ENCODE measurements at places on chromosomes 1 and 21.
A peak's percentile ranks its signal among the peaks of the same experiment; 100 is the strongest.

- DNase-seq = no peak
Measured at GRCh38 chr1:95793893-95794292, 559.9 kb downstream of the RWDD3 start.

DNA sequence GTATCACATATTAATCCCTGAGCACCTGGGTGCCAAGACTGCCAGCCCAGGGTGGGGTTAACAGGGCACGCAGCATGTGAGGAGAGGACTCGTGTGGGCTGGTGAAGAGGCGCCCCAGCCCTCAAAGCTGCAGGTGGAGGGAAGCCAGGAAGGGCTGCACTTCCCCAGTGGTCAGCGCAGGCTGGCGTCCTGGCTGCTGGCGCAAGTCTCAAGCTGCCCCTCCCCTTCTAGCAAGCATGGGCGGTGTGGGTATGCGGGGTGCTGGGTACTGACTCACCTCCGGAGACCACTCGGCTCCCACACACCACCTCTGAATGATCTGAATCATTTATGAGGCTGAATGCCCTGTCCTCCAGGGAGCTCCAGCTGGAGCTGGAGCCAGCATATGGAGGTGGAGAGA is 44.0 kb downstream of the EIF2D start:
- DNase-seq = no peak

- DNase-seq = peak; percentile 54
Measured at GRCh38 chr1:206769304-206769731, 1.3 kb upstream of the IL19 start.

DNA sequence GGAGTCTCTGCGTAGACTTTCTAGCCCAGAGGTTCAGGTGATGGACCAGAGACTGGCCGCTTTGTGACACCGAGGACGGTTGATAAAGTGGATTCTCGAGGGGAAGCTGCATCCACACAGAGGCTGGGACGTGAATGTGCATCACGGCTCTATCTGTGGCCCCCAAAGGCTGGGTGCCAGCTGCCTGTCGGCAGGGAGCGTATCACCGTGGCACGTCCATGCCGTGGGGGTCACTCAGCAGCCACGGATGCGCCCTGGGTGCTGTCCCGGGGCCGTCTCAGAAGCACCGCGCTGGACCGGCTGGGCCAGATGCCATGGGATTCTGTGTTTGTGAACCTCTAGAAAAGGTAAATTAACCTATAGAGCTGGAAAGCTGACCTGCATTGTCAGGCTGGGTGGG is 57.2 kb upstream of the TRAPPC10 start:
- DNase-seq = no peak

GRCh38 chr21:32813265-32813903 is 41.8 kb upstream of the PAXBP1 start:
- no peak for DNase-seq

GRCh38 chr1:10253755-10254154 is 43.4 kb downstream of the KIF1B start:
- DNase-seq = no peak

DNA sequence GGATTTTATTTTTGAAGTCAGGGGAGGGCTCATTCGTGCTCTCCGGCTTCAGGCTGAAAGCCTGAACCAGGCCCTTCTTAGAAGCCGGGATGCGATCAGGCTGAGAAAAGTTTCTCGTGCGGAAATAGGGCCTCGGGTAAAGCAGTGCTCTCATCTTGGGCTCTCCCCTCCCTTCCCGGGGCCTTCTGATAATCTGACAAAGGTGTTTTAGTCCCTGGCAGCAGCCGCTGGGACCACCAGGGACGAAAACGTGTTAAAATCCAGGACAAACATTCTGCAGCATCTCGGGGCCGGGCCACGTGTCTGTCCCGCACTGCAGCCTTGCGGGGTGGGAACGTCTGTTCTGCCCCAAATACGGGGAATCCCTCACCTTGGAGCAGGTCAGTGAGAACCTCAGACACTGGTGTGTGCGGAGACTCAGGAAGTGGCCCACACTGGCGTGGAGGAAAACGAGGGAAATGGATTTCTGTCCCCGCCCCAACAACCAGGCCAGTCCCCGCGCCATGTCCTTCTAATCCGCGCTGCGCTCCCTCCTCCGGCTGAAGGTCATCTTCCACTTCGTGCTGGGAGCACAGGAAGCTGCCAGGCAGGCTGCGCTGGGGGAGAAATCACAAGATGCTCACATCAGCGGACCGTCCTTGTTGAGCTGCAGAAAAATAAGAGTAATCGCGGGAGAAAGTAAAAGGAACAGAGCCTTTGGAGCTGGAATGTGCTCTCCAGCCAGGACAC is 16.6 kb upstream of the AJAP1 start:
- no peak for DNase-seq

GRCh38 chr21:39118061-39118460 is 65.2 kb downstream of the PSMG1 start:
- DNase-seq = no peak

DNA sequence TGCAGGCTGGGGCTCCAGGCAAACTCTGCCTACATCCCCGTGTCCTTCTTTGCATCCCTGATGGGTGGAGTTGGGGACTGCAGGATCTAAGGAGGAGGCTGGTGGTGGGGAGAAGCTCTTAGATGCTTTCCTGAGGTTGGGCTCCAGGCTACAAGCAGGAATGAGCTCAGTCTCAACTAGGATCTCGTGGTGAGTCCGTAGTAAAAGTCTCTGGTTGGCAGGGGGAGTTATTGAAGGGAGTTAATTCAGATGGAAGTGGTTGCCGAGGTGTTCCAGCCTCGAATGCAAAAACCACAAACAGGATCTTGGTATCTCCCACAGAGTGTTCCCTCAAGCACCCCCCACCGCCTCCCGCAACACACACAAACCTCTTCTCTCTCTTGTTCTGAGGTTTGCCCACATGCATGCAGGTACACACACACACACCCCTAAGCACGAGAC is 35.0 kb downstream of the TMCC2 start:
- no peak for DNase-seq

GRCh38 chr1:34900775-34901502 is 28.5 kb downstream of the DLGAP3 start:
- DNase-seq = no peak

GRCh38 chr1:98427664-98428063 is 233.9 kb upstream of the SNX7 start:
- no peak for DNase-seq

- DNase-seq = no peak
Measured at GRCh38 chr21:42496839-42497202, 797 bp upstream of the RSPH1 start.

GRCh38 chr1:17189632-17189990 is 15.3 kb upstream of the PADI1 start:
- no peak for DNase-seq

DNA sequence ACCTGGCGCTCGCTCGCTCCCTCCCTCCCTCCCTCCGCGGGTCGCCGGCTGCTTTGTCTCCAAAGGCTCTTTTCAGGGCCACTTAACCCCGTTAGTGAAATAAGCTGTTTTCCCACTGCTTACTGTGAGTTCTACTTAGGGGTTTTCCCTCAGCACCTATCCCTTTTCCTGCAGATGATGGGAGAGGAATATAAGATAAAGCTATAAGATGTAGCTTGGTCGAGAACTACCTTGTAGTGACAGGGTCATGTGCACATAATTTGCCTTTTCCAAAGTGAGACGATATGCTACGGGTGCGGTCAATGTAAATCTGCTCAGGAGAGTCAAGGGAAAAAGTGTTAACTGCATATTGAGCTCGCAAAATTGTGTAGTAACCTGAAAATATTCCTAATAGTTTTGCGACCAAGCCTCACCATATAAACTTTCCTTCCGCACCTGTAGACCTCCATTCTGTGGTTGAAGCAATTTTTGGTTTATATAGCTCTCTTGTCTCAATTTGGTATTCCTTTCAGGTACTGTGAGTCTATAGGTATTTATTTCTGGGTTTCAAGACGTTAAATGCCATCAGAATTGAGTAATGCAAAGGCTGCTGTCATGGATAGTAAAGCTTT is 55.8 kb upstream of the BOLA1 start:
- DNase-seq = no peak

GRCh38 chr1:162133566-162133965 is 64.1 kb downstream of the NOS1AP start:
- no peak for DNase-seq

GRCh38 chr1:206003854-206004800 is 932 bp upstream of the RAB7B start:
- DNase-seq = no peak

- DNase-seq = no peak
Measured at GRCh38 chr21:32233722-32234301, 45.0 kb downstream of the MIS18A start.

GRCh38 chr1:1441002-1441888 is 5.8 kb downstream of the VWA1 start:
- DNase-seq = peak; percentile 51

DNA sequence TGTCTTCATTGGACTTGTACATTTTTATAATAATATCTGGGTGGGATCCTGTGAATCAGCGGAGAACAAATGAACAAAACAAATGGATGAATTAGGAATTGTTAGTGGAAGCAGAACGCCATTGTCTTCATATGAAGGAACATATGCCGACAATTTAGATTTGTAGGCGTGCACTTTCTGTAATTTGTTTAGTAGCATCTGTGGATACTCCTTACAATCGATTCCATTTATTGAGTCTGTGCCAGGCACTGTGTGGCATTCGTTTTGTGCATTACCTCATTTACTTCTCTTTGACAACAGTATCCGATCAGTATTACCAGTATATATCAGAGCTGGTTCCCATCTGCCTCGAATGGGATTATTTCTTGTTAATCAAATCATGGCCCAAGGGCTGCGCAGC is 61.9 kb downstream of the PRDM2 start:
- no peak for DNase-seq

DNA sequence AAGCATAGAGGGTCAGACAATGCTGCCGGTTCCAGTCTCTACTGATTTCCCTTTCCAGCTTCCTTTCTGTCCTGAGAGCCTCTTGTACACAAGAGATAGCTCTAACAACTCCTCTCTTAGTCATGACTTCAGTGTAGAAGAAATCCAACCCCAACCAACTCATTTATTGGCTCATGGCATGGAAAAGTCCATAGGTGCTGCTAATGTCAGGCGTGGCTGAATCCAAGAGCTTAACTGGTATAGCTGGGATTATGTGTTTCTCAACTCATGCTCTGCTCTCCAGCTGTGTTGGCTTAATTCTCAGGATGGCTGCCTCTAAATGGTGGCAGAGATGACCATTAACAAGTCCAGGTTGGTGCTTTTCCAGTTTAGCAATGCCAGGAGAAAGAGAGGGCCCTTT is 12.4 kb upstream of the THRAP3 start:
- no peak for DNase-seq

GRCh38 chr1:222454782-222455181 is 93.1 kb downstream of the HHIPL2 start:
- no peak for DNase-seq

DNA sequence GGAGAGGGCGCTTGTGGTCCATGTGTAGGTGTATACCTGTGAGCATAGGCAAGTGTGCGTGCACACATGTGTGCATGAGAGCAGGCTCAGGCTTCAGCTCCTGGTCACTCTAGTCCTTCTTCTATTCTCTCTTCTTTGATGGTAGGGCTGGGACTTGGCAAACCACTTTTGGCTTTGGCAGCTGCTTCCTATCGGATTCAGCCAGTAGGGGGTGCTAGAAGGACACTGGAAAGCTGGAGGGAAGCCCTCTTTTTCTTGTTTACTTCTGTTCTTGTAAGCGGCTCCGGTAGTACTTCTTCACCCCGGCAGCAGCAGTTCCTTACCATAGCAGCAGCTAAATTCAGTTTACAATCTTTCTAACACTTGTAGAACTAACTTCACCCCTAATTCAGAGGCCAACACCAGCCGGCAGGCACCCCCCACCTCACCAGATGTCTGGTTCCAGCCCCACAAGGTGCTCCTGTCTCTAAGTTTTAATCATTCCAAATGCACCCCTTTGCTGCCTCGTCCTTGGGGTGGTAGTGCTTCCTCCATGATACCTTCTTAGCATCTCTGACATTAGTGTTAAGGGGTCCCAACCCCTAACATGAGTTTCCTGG is 25.1 kb downstream of the NENF start:
- peak; percentile 60 for DNase-seq

- DNase-seq = no peak
Measured at GRCh38 chr1:101532377-101532776, 295.6 kb downstream of the S1PR1 start.

- DNase-seq = no peak
Measured at GRCh38 chr1:117555806-117556205, 50.0 kb upstream of the TENT5C start.

- DNase-seq = no peak
Measured at GRCh38 chr1:59383963-59384362, 87.1 kb downstream of the FGGY start.

DNA sequence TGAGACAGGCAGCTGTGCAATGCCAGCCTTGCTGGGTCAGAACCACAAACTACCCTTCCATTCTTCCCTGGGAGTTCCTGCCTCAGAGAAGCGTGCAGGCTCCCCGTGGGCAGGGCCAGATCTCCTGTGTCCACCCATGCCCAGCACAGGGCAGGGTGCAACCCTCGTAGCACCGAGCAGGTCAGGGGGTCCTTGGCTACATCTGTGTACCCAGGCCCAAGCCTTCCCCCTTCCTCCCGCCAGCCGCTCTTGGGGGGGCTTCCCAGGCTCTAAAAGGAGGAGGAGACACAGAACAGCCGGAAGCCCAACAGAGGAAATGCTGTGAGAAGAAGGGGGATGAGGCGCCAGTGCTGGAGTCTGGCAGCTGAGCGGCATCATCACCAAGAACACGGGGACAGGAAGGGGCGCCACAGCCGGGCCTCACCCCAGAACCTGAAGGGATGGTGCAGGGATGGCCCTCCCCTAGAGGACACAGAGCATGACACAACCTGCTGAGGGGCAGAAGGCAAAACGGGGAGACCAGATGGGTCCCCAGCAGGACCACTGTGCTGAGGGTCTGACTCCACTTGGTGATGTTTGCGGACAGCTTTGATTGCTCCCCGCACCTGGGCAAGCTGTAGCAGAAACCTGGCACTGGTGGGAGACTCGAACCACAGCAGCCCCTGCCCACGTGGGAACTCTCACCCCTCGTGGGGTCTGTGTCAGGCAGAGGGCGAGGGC is 233.2 kb downstream of the NPHP4 start:
- no peak for DNase-seq

GRCh38 chr1:100443811-100444571 is 91.7 kb downstream of the CDC14A start:
- no peak for DNase-seq

- no peak for DNase-seq
Measured at GRCh38 chr1:24443241-24443656, 27.6 kb downstream of the NIPAL3 start.

- no peak for DNase-seq
Measured at GRCh38 chr1:54415991-54416390, 9.8 kb upstream of the SSBP3 start.

DNA sequence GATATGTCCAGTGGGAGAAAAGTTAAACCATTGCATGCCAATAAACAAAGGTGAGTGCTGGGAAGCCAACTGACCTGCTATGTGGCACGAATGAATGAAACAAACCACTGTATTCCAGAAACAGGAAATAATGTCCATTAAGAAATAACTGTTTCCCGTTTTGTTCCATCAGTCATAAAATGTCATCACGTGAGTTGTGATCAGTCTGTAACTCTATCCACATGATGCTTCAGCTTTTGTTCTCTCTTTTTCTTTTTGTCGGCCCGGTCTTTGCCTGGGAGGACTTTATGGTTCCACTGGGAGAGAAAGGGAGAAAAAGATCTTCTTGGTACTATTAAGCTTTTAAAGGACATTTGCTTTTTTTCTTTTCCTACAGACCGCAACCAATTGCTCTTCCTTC is 179.9 kb downstream of the TGFB2 start:
- no peak for DNase-seq

GRCh38 chr21:35503671-35504070 is 454.6 kb upstream of the RUNX1 start:
- no peak for DNase-seq

- DNase-seq = no peak
Measured at GRCh38 chr1:165616054-165616612, 14.9 kb upstream of the MGST3 start.

- peak; percentile 68 for DNase-seq
Measured at GRCh38 chr21:38733972-38734546, 71.7 kb upstream of the ETS2 start.

All from CD4-positive, alpha-beta T cell treated with Interleukin-1 beta for 1 hour (primary cell).